ENCODE measurements at places on chromosomes 6 and 20. TPM values are rescaled to one million over a fixed set of nuclear protein-coding genes. Genes with fewer than 3 reads are reported as not detected.

The FLRT3 gene
- 0.78 TPM for total RNA-seq

The BMP5 gene
- 0.37 TPM for total RNA-seq

The PGC gene
- not detected for total RNA-seq

The GINS1 gene
- 17.0 TPM for total RNA-seq

The EHMT2 gene
- 43.4 TPM for total RNA-seq

The CRISP3 gene
- total RNA-seq: not detected

The GNAS-AS1 gene
- 2.0 TPM for total RNA-seq

The FABP7 gene
- total RNA-seq: not detected

The SYCP2 gene
- 0.37 TPM for total RNA-seq

The CENPW gene
- 14.7 TPM for total RNA-seq

The BPIFB1 gene
- not detected for total RNA-seq

The MAVS gene
- 48.7 TPM for total RNA-seq

The PRRT1 gene
- total RNA-seq: under 0.01 TPM

The ZSCAN23 gene
- total RNA-seq: 6.6 TPM

The THBD gene
- total RNA-seq: 15.1 TPM

The CLPSL1 gene
- not detected for total RNA-seq

The RIN2 gene
- total RNA-seq: 30.1 TPM

The FKBP5 gene
- 44.0 TPM for total RNA-seq

The MYLK4 gene
- 0.73 TPM for total RNA-seq

The LY6G5B gene
- 4.3 TPM for total RNA-seq

The ETV7 gene
- 0.20 TPM for total RNA-seq

The CD24 gene
- not detected for total RNA-seq

The UST gene
- total RNA-seq: 19.5 TPM

The COL9A3 gene
- 0.98 TPM for total RNA-seq

The PM20D2 gene
- total RNA-seq: 9.2 TPM

The SNAI1 gene
- total RNA-seq: under 0.01 TPM

Measured in subcutaneous preadipocyte (primary cell).